ENCODE measurements at places on chromosomes 4 and X.
A peak's percentile ranks its signal among the peaks of the same experiment; 100 is the strongest.

DNA sequence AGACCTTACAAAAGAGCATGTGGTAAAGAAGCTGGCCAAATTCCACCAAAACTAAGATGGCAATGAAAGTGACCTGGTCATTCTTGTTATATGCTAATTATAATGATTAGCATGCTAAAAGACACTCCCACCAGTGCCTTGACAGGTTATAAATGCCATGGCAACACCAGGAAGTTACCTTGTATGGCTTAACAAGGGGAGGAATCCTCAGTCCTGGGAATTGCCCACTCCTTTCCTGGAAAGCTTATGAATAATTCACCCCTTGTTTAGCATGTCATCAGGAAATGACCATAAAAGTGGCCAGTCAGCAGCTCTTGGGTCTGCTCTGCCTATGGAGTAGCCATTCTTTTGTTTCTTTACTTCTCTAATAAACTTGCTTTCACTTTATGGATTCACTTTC is 87.9 kb downstream of the UPRT start:
- H3K36me3 ChIP-seq: no peaks in the 10 kb centered on the region
- no peak overlapping the region for H3K27ac ChIP-seq
- no peak for DNase-seq
- H3K4me1 ChIP-seq: no peaks in the 10 kb centered on the region
- no peak overlapping the region for H3K4me3 ChIP-seq

DNA sequence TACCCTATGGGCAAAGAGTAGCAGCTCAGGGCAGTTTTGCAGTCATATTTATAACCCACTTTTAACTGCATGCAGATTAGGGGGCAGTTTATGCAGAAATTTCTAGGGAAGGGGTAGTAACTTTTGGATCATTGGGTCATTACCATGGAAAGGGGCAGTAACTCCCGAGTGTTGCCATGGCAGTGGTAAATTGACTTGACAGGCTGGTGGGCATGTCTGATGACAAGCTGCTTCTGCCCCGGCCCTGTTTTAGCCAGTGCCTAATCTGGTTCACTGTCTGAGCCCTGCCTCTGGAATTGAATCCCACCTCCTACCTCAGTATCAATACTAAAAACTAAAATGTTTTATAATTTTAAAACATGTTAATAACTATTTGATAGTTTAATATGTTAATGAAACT is 362.1 kb upstream of the ATOH1 start:
- H3K4me3 ChIP-seq: no peak overlapping the region
- no peaks in the 10 kb centered on the region for H3K27me3 ChIP-seq
- no peak for DNase-seq

- peaks cover 4% of the 10 kb centered on the region for H3K4me1 ChIP-seq
- DNase-seq: no peak
- H3K36me3 ChIP-seq: peaks cover 5% of the 10 kb centered on the region
- no peak overlapping the region for H3K4me3 ChIP-seq
- H3K27me3 ChIP-seq: peaks cover 51% of the 10 kb centered on the region
Observed at GRCh38 chr4:6474053-6474568, 1.7 kb upstream of the PPP2R2C start.

- H3K27ac ChIP-seq: no peak overlapping the region
- no peak for DNase-seq
- H3K4me1 ChIP-seq: peaks cover 6% of the 10 kb centered on the region
- H3K36me3 ChIP-seq: no peaks in the 10 kb centered on the region
- H3K4me3 ChIP-seq: no peak overlapping the region
Observed at GRCh38 chr4:95985051-95985450, 145.2 kb downstream of the PDHA2 start.

- no peaks in the 10 kb centered on the region for H3K27me3 ChIP-seq
- H3K4me3 ChIP-seq: peak overlapping the region; percentile 64
Observed at GRCh38 chr4:148056879-148057278, 325.0 kb downstream of the ARHGAP10 start.

DNA sequence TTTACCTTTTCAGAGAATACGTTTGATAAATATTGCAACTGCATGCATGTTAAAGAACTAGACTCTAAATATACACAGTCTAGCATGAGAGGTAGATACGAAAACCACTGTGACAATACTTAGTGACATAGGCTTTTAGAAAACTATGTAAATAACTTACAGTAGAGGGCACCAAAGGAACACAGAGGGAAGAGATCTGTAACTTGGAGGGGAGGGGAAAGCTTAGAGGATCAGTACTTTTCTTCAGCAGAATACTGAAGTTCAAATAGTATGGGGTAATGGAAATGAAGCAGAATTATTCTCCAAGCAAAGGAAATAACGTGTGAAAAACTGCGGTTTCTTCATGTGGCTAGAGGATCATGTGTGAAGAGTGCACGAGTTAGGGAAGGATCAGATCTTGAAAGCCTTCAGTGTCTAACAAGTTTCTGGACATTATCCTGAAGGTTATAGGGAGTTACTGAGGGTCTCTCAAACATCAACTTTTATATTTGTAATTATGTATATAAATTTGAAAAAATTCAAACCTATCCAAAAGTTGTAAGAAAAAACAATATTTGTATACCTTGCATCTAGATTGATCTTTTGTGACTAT is 264.3 kb downstream of the NPFFR2 start:
- peaks cover 9% of the 10 kb centered on the region for H3K4me1 ChIP-seq
- no peak overlapping the region for H3K27ac ChIP-seq
- peaks cover 32% of the 10 kb centered on the region for H3K27me3 ChIP-seq
- H3K4me3 ChIP-seq: no peak overlapping the region

- H3K36me3 ChIP-seq: no peaks in the 10 kb centered on the region
- H3K27ac ChIP-seq: no peak overlapping the region
- H3K4me1 ChIP-seq: no peaks in the 10 kb centered on the region
- DNase-seq: no peak
Observed at GRCh38 chr4:30462445-30463090, 257.6 kb upstream of the PCDH7 start.

Data from T-helper 17 cell (primary cell).